ENCODE measurements at places on chromosomes 7 and 10.

GRCh38 chr7:130956417-130957136 lies 222.6 kb upstream of the KLF14 start:
- DNase-seq = no peak

- no peak for DNase-seq
Observed at GRCh38 chr7:74489997-74490945, 36.6 kb downstream of the GTF2IRD1 start.

GRCh38 chr10:103836861-103837260 lies 18.5 kb downstream of the SH3PXD2A start:
- no peak for DNase-seq

GRCh38 chr10:31816318-31816717 lies 112.3 kb downstream of the ARHGAP12 start:
- no peak for DNase-seq

- DNase-seq = no peak
Observed at GRCh38 chr10:122072491-122072890, 83.5 kb downstream of the TACC2 start.

DNA sequence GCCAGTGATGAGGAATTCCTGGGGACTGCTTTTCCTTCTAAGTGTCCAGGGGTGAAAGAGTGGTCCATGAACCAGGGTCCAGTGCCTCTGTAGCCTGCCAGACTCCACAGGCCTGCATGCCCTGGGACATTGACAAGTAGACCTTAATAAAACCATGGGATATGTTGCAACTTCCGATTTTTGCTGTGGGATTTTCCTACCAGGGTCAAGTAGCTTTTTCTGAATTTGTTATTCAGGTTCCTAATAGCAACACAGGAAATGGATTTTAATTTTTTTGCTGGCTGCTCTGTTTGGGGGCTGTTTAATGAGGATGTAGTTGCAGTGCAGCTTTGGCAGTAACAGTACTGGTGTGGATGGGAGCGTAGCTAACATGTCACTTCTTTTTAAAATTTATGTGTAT lies 42.1 kb downstream of the WBP1L start:
- no peak for DNase-seq

- no peak for DNase-seq
Observed at GRCh38 chr7:47513741-47514241, 68.1 kb downstream of the TNS3 start.

Measured in cerebellar nuclear complex (tissue), 1 donor.